T1000 (cell line): ENCODE measurements at places on chromosomes 1 and 21.

GRCh38 chr1:177163844-177164379 is 600 bp downstream of the ASTN1 start:
- no peak for DNase-seq

DNA sequence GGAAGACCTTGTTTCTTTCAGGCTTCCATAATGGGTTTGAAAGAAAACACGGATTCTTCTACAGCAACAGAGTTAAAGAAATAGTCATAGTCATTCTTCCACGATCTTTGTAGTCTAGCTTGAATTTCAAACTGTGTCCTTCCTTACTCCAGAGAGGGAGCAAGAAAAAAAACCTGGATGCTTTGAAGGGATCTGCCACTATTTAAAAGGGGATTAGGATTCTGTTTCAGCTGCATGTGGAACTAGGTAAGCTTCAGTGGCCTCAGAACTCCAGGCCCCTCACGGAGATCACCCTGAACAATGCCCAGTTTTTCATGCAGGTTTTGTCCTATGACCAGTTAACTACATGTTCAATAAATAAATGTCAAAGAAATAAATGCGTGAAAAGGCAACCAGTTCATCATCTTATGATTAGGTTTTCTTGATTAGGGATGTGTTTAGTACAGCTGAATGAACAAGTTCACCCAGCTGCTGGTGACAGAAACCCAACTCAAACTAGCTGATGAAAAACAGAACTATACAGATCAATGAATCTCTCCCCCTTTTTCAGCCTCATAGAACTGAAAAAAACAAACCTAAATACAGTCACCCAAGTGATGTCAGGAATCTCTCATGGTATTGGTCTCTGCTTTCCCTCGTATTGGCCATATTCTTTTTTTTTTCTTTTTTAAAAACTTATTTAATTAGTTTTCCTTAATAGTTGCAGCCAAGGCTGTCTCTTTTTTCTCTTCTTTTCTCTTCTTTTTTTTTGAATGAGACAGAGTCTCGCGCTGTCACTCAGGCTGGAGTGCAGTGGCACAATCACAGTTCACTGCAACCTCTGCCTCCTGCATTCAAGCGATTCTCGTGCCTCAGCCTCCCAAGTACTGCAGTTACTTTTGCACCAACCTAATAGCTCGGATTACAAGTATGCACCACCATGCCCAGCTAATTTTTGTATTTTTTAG is 14.6 kb upstream of the MPZL1 start:
- no peak for DNase-seq

GRCh38 chr1:101004670-101005069 is 20.9 kb downstream of the DPH5 start:
- no peak for DNase-seq

DNA sequence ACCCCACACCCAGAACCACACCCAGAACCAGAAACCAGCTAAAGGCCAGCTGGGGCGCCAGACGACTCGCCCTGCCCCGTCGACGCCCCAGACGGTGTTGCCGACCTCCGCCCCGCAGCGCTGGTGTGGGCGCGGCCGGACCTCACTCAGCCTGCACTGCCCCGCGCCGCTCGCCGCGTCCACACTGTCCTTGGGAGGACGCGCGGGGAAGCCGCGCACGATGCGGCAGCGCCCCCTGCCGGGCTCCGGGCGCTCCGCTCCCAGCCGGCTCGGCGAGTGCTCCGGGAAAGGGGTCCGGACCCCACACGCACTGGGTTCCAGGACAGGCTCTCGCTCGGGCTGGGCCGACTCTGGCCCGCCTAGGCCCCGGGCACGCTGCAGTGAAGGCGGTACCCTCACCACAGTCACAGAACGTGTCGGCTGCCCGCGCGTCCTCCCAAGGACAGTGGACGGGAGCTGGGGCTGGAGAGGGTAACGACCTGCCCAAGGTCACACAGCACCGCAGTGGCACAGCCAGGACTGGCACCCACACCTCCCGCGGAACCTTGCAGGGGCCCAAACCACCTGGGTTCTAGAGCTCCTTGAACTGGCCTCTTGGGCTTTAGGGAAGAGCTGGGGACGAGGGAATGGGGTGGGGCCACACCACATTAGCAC is 90.2 kb downstream of the DMRTA2 start:
- DNase-seq: peak; percentile 5

DNA sequence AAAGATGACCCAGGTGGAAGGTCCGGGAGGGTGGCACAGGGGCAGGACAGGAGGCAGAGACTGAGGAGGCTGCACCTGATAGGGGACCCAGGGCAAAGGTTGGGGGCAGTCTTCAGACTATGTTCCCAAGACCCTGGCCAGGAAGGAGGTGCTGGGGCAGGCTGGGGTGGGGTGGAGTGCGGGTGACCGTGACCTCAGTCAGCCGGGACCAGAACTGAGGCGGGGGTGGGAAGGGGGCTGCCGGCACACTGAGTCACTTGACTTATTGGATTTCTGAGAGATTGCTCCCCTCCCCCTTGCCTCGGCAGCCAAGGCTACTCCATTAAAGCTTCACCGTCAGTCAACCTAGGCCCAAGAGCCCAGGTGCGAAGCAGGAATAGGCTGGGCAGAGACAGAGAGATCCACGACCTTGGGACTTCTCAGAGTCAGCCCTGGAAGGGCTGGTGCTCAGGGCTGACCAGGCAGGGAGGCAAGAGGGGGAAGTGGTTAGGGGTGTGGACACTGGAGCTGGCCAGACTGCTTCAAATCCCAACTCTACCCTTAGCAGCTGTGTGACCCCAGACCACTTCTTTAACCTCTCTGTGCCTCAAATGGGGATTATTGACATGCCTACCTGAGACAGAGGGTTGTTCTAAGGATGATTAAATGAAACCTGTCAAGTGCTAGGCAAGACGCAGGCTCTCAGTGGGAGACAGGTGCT is 47.9 kb upstream of the LAPTM5 start:
- DNase-seq: no peak

GRCh38 chr1:78250201-78250600 is 204.4 kb downstream of the GIPC2 start:
- DNase-seq: no peak

GRCh38 chr1:161192476-161193465 is 6.1 kb downstream of the ADAMTS4 start:
- DNase-seq: peak; percentile 44

DNA sequence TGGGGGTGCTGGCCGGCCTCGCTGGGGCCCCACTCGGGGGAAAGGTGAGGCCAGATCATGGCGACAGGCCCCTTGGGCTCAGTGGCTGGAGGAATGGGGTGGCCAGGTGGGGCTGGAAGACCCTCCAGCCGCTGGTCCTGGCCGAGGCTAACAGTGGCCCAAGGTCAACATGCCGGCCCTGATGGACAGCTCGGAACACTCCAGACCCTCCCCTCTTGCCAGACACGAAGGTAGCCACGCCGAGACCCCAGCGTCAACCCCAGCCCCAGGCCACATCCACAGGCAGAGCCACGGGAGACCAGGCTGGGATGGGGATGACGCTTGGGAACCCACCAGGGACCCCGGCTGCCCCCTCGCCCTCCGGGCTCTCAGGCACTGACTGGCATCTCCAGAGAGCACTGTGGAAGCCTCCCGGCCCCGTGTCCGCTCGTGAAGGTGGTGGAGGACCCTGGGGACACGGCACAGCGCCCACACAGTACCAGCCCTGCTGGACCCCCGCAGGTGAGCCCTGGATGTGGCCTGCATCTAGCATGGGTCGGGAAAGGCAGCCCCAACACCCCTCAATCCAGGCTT is 905 bp upstream of the C1QTNF12 start:
- DNase-seq: no peak

GRCh38 chr1:76231320-76231719 is 156.8 kb downstream of the ST6GALNAC3 start:
- no peak for DNase-seq

DNA sequence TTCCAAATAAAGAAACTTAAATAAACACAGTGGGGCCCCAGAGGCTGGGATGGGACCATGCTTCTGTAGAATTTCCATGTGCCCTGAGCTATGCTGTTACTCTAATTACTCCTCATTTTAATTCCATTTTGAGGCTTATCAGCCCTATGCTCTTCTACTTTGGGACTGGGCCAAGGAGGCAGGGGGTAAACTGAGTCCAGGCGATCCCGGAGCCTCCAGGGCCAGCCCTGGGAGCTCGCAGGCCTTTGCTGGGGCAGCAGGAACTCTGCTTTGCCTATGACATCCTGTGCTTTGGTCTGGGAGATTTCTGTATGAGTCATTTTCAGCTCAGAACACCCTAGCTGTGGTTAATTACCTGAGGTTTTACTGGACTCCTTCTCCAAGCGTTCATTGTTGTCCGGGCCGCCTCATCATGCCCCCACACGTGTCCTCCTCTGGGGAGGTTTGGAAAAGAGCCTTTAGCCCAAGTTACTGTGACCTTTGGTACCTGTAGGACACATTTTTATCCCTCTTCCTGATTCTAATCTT is 95.7 kb downstream of the RHOU start:
- DNase-seq: no peak

- DNase-seq: no peak
These were observed 424.4 kb upstream of the RUNX1 start for GRCh38 chr21:35473496-35473895.

- DNase-seq: no peak
These were observed 169.1 kb downstream of the ZC3H11B start for GRCh38 chr1:219443763-219444162.

DNA sequence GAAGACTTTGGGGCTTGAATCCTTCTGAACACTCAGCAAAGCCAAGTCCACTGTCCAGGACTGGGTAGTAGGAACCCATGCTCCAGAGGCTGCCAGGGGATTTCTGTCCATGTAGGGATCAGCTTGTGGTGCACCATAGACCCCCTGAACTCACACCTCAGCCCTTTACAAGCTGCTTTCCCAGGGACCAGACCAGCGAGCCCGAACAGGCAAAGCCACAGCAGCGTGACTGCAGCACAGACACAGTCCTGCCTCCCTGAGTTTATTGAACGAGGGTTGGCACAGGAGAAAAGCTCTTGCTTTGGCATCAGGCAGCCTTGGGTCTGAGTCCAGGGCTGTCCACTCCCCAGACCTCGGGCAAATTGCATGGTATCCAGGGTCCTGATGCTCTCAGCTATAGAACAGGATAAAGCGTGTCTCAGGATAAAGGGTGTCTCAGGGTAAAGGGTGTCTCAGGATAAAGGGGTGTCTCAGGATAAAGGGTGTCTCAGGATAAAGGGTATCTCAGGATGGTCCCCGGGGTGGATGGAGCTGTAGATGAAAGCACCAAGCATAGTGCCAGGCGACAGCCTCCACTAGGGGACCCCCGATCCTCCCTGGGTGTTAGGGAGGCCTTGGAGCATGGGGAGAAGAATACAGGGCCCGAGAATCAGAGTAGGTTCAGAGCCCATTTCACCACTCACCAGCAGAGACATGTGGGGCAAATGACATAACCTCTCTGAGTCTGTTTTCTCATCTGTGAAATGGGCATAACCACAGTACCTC is 648.8 kb downstream of the NPHP4 start:
- DNase-seq: no peak

DNA sequence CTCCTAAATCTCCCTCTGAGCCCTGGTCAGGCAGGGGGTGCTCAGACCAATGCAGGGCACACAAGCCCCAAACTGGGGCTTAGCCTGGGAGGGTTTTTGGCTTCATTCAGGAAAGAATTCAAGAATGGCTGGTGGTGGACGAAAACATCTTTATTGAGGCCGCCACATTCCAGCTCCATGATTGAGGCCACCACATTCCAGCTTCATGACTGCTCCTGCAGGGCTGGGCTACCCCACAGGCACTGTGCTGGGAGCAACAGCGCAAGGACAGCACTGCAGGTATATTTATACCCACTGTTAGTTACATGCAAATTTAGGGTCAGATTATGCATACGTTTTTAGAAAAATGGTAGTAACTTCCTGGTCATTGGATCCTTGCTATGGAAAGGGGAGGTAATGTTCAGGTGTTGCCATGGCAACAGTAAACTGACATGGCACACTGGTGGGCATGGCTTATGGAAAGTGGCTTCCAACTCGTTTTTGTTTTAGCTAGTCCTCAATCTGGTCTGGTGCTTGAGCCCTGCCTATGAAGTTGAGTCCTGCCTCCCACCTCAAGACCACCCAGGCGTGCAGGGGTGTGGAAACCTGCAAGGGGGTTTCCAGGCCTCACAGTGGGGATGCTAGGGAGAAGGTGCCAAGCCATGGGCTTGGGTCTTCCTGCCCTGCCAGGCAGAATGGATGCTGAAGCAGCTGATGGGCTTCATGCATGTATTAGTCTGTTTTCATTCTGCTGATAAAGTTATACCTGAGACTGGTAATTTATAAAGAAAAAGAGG is 348.7 kb upstream of the AJAP1 start:
- no peak for DNase-seq

DNA sequence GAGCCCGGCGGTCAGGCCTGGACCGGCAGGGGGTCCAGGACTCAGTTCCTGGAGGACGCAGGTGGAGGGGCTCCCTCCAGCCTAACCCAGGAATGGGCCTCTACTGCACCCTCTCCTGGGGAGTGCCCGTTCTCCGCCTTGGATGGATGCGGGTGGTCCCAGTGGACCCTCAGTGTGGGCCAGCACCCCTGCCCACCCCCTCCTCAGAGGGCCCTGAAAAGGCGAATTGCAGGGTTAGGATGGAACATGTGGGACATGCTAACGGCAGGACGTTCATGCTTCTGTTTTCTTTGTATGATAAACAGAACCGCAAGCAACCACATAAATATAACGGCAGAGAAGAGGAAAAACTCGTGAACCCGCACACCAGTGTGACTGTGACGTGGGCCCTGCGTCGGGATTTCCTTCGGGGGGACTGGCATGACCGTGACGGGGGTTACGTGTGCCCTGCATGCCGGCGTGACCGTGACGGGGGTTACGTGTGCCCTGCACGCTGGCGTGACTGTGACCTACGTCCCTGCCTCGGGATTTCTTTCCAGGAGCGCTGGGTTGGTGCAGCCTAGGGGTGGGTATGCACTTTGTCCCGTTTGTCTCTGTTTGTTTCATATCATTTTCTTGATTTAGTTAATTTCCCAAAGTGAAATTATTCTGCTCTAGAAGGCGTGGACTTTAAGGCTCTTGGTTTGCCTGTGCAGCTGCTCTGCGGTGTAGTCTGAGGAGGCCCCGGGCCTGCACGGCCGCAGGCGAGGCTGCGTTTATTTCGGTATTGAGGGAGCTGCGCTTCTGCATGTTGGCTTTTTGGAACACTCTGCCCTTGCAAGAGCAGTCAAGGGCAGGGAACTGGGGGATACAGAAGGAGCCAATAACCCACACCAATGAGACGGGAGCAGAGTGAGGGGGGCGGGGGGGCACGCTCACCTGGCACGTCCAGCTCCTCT is 3.1 kb downstream of the FTCD start:
- no peak for DNase-seq

GRCh38 chr1:52119301-52120079 is 22.4 kb upstream of the ZFYVE9 start:
- no peak for DNase-seq

GRCh38 chr1:6509220-6509918 is 17.9 kb upstream of the PLEKHG5 start:
- DNase-seq: no peak

- no peak for DNase-seq
These were observed 1.3 kb downstream of the SIPA1L2 start for GRCh38 chr1:232628335-232629249.

DNA sequence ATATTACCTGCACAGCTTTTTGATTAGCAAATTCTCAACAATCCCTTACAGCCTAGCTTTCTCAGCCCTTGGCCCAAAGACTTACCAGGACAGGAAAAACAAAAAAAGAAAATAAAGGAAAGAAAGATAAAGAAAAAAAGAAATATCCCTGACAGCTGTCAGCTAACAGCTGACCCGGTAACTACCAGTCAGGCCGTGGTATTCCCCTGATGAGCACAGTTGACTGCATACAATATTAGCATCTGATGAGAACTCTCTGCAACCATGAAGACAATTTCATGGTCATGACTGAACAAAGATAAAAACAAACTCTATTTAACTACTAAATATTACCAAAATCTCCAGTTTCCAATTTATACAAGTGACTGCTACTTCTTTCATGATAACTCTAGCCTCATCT is 798.8 kb downstream of the PLA2G4A start:
- no peak for DNase-seq
